ENCODE measurements at places on chromosomes 16 and 17.

GRCh38 chr17:47316311-47316710 lies 7.4 kb upstream of the EFCAB13 start:
- no peak for DNase-seq

GRCh38 chr17:65314212-65314611 lies 177.0 kb downstream of the RGS9 start:
- DNase-seq: no peak

DNA sequence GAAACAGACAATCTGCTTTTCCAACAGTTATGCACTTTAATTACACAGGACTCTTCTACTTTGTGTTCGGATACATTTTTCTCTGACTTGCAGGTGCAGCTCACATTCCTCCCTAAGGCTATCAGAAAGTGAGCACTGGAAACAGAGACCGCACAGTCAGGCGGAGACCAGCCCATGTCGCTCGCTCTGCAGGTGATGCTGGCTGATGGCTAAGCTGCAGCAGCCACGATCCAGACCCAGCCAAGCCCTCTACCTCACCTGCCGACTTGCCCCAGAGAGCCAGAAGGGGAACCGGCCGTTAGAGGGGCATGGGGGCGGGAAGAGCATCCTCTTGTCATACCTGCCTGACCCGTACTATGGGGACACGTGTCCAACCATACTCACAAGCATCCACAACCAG lies 33.8 kb downstream of the MAP1LC3B start:
- no peak for DNase-seq

DNA sequence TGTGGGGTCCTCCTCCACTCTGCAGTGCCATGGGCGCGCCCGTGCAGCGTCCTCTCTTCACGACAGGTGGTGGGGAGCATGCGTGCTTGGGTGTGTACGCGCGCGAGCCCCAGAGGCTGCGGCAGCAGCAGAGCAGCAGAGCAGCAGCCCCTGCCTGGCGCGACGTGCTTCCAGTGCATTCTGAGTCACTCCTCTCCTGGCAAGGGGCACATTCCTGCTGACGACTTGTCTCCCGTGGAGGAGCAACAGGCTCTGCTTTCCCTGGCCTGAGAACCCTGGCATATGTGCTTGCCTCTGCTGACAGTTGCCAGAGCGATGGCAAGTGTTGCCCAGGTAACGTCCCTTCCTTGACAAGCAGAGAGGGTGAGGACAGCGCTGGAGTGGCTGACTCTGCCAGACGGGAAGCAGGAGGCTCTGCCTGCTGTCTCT lies 133.8 kb upstream of the PLCG2 start:
- no peak for DNase-seq

GRCh38 chr16:85451641-85452363 lies 161.3 kb upstream of the GSE1 start:
- no peak for DNase-seq

DNA sequence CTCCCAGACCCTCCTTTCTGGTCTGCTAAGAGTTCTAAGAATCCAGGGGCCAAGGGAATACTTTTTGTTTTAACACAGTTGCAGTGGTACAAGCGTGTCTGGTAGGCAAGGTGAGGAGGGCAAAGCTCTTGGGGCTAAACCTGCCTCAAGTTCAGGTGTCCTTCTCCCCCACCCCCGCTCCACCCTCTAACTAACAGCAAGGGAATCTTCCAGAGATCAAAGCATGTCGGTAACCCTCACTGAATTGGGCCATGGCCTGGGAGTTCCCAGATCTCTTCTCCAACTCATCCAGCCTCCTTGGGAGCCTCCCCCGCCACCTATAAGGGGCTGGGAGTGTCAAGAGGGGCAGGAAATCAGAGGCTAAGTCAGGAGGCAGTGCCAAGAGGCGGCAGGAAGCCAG lies 55.7 kb upstream of the TAC4 start:
- DNase-seq: no peak

DNA sequence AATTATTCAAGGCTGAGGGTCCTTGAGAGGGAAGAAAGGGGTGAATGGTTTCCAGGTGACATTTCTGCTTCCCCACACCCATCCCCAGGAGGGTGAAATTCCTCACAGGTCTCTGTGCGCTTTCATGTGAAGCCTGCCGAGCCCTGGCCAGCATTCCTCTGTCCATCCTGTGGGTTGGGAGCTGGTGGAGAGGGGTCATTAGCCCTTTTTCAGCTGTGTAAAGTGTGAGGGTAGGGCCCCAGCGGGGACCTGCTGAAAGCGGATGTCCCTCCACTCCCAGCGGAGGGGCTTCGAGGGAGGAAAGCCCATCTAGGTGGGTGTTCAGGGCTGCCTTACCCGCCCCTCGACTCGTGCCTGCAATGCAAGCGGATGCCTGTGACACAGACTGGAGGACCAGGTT lies 53.3 kb upstream of the DLX4 start:
- DNase-seq: no peak

- no peak for DNase-seq
Observed at GRCh38 chr17:74566132-74566753, 1.1 kb downstream of the CD300H start.

GRCh38 chr16:11621539-11621919 lies 34.8 kb upstream of the LITAF start:
- DNase-seq: no peak

DNA sequence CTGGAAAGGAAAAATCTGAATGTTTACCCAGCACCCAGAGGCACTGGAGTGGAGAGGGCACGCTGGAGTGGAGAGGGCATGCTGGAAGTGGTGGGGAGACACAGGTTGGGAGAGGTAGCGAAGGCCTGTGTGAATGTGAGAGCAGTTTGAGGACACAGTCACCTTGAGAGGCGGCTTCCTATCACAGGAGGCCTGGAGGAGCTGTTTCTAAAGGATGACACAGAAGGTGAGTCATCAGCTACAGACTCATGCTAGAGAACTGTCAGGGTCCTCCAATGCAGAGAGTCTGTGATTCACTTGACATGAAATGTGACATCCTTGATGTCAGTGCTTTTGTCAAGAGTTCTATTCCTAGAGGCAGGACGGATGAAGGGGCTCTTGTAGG lies 13.8 kb downstream of the CTRL start:
- no peak for DNase-seq

DNA sequence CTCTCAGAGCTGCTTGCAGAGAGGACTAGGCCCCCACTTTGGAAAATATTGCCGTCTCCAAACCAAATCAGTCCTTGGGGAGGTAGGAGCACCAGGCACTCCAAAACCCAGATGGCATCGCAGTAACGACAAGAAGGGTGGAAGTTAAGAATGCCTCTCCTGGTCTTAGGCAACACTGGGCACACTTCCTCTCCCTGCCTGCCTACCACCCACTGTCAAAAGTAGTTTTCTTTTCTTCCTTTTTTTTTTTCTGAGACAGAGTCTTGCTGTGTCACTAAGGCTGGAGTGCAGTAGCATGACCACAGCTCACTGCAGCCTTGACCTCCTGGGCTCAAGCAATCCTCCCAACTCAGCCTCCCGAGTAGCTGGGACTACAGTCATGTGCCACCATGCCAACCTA lies 47.2 kb downstream of the SRL start:
- DNase-seq: no peak

Data from glomerular endothelial cell (primary cell).